ENCODE measurements at places on chromosomes 1 and 21. TPM values are rescaled to one million over a fixed set of nuclear protein-coding genes. Genes with fewer than 3 reads are reported as not detected.

PPIE gene
- 30.3 TPM for total RNA-seq

FCRL2 gene
- not detected for total RNA-seq

NUDT17 gene
- 1.5 TPM for total RNA-seq

RNF186 gene
- not detected for total RNA-seq

OXCT2 gene
- total RNA-seq, result 0.83 TPM

IVL gene
- not detected for total RNA-seq

MMP23B gene
- total RNA-seq, result 19.5 TPM

EXO1 gene
- total RNA-seq, result 1.5 TPM

PRDM16 gene
- 4.4 TPM for total RNA-seq

MTMR11 gene
- total RNA-seq, result 15.0 TPM

NEXN gene
- total RNA-seq, result 272 TPM

DPYD gene
- total RNA-seq, result 31.6 TPM

LINGO4 gene
- total RNA-seq, result not detected

TOR3A gene
- total RNA-seq, result 38.8 TPM

KCNJ6 gene
- not detected for total RNA-seq

IFI44L gene
- 12.8 TPM for total RNA-seq

PLEKHA6 gene
- total RNA-seq, result 11.9 TPM

OR10Z1 gene
- total RNA-seq, result not detected

DNAJC11 gene
- 32.7 TPM for total RNA-seq

NGF gene
- 7.5 TPM for total RNA-seq

UTS2 gene
- not detected for total RNA-seq

GBP1 gene
- total RNA-seq, result 38.2 TPM

GCSAML gene
- total RNA-seq, result 0.13 TPM

FAM163A gene
- total RNA-seq, result 0.34 TPM

PRR9 gene
- not detected for total RNA-seq

Measured in esophagus muscularis mucosa (tissue), 4 donors.